ENCODE measurements at places on chromosomes 16 and 17.
A peak's percentile ranks its signal among the peaks of the same experiment; 100 is the strongest.

GRCh38 chr16:83774066-83774465, 33.7 kb upstream of the HSBP1 start:
- DNase-seq, result no peak

GRCh38 chr17:44785921-44786320, 27.1 kb downstream of the ADAM11 start:
- no peak for DNase-seq

DNA sequence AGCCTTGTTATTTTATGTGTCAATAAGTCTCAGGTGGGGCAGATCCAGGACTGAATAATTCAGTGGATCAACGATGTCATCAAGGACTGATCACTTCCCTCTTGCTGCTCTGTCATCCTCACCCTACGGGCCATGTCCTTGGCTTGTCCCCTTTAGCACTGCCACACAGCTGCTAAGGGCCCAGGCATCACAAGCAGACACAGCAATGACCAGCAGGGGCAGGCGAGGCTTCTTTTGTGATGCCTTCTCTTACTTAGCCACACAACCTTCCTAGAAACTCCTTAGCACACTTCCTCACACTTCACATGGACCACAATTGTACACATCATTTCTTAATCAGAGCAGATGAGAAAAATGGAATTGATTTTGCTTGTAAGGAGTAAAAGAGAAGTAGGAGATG, 356.3 kb upstream of the SOX9 start:
- DNase-seq, result peak; percentile 4

- peak; percentile 67 for DNase-seq
These were observed 1.5 kb downstream of the ZFPM1 start for GRCh38 chr16:88454523-88454947.

DNA sequence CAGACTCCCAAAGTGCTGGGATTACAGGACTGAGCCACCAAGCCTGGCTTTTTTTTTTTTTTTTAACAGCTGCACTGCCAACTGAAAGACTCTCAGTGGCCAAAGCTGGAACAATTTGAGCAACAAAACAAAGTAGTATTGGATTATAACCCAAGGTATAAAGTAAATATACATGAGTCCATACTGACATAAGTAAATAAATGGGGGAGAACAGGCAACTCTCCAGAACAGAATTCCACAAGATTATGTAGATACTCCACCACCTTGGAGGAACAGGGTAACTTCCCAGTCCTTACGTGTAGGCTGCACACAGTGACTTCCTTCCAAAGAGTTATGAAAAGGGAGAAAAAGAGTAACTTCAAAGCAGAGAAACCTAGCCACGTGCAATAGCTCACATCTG, 15.7 kb downstream of the CMC2 start:
- no peak for DNase-seq

DNA sequence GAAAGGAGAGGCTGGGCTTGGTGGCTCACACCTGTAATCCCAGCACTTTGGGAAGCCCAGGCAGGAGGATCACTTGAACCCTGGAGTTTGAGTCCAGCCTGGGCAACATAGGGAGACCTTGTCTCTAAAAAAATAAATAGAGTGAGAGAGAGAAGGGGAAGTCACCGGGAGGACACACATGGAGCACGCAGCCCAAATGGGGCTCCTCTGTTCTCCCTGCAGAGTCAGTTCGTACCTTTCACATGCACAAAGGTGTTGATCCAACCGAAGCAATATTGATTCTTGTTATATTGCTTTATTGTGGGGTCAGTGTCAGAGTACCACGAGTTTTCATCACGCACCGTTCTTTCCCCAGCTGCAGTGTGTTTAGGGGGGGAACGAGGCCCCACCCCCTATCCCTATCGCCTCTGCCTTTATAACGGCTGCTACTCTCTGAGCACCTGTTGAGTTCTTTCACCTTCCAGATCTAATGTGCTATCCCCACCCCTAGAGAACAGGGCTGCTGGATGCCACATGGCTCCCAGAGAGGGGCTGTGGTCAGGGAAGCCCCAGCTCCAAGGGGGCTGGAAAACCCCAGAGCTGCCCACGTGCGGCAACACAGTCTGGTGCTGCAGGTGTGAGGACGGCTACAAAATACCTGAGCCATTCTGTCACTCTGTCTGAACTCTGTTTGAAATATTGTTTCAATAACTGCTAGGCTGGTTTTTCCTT, 1.0 kb upstream of the TMEM235 start:
- no peak for DNase-seq

DNA sequence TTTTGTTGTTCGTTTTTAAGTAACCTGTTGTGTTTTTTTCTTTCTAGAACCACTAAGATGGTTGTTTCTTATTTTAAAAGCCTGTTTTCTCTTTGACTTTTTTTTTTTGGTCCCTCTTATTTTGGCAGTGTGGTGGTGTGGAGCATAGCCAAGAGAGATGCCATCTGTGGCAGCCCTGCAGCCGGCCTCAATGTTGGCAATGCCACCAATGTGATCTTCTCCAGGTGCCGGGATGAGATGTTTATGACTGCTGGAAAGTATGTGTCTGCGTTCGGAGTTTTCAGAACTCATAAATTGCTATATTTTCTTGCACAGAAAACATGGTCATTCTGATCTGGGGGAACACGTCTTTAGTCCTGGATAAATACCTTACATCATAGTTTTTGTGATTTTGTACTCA, 17.6 kb downstream of the CFAP52 start:
- DNase-seq, result no peak

DNA sequence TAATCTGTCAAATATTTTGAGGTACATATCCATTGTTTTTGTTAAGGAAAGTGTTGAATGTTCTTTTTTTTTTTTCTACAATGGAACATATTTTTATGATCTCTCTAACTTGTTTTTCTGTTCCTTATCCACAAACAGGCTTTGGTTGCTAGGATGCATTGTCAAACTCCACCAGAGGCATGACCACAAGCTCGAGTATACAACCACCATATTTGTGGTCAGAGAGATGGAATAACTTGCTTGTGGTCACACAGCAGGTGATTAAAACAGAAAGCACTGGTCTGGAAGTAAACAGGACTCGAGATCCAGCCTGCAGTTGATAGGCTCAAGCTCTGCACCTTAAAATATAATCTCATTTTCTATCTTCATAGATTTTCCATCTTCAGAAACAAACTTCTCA, 105.8 kb upstream of the ADAMTS18 start:
- DNase-seq, result no peak

DNA sequence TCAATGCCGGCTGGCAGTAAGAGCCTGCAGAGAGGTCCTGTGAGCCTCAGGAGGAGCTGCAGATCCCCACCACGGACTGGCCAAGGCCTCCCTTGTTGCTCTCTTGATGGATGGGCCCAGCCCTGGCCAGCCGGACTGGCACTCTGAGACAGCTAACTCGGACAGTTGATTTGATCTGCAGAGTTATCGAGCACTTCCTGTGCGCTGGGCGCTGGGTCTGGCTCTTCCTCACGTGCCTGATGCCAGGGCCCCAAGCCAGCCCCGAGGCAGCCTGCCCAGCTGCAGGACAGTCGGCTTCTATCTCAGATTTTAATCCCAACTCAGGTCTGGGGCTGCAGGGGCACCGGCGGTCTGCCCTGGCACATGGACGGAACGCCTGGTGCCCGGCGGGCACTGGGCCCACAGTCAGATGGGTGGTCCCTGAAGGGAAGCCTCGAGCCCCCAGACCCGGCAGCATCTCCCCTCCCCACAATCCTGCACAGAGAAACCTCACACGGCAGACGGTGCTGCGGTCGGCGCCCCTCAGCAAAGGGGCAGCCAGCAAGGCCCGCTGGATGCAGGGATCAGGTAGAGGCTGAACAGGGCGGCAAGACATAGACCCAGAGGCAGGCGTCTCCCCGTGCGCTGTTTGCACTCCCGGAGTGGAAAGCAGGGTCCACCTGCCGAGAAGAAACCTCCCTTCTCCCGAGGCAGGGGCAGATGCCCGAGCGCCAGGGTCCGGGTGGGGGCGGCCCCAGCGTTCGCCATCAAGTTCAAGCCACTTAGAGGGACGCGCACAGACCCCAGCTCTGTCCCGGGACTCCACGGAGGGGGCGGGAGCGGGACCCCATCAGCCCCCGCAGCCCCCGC, 34.0 kb downstream of the TIMM22 start:
- DNase-seq, result no peak

GRCh38 chr16:50303041-50303604, 36.8 kb downstream of the ADCY7 start:
- DNase-seq, result no peak

DNA sequence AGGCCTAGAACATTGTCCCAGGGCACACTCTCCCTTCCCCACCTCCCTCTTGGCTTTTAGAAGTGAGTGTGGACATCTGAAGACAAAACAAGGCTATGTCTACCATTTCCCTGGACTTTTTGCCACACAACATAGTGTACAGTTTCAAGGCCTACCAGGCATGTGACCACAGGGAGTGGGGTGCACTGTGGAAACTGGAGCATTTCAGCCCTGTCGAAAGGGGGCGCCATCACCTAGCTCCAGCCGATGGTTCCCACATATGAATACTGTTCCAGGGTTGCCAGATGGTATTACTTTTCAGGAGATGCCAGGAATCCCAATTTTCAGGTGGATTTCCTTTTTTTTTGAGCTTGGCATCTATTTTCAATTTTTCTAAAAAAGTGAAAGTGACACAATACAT, 140.7 kb downstream of the KATNIP start:
- peak; percentile 75 for DNase-seq

- DNase-seq, result no peak
These were observed 60.1 kb downstream of the CYLD start for GRCh38 chr16:50802000-50802399.

GRCh38 chr17:40531051-40531991, 29.9 kb upstream of the TNS4 start:
- DNase-seq, result no peak

GRCh38 chr17:57106107-57106835, 21.2 kb downstream of the AKAP1 start:
- peak; percentile 53 for DNase-seq

GRCh38 chr17:67479148-67479547, 102.1 kb downstream of the PITPNC1 start:
- DNase-seq, result no peak

DNA sequence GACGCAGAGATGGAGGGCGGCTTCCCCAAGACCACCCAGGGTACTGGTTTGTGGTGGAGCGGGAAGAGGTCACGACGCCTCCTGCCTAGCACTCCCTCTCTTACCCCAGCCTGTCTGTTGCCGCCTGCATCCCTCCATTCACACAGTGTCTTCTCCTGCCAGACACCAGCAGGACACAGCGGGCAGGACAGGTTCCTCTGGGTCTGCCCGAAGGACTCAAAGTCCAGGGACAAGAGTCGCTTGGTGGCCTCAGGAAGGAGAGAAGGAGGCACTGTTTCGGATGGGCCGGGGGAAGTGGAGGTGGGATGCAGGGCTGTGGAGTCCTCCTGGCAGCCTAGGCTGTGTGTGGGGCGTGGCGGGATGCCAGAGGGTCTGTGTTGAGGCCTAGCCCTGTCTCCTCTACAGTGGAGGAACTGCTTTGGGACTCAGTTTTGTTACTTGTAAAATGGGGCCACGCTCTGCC, 19.6 kb upstream of the TNS4 start:
- DNase-seq, result no peak

DNA sequence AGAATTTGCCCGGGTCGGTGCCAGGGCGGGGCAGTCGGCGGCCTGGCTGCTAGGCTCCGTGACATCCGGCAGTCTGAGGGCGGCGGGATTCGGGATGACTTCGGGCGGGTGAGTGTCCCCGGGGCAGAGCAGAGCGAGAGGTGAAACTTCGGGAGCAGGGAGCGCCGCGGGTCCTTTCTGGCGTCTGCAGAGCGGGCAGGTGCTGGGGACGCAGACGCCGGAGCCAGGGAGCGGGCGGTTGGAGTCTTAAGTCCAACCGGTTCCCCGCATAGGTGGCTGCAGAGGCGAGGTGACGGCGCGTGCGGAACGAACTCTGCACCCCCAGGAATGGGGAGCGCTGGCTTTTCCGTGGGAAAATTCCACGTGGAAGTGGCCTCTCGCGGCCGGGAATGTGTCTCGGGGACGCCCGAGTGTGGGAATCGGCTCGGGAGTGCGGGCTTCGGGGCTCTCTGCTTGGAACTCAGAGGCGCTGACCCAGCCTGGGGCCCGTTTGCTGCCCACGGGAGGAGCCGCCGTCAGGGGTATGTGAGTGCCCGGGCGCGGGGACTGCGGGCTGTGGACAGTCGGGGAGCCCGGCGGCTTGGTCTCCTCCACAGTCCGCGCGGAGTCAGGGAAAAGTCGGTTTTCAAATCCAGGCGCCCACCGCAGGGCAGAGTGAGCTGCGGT, at the start of gene B4GALNT2:
Gene B4GALNT2, plus strand, starts transcription at position 71 of the 666 bp plus-strand sequence. Its CDS starts 24 bp downstream, at position 95.
- no peak for DNase-seq

DNA sequence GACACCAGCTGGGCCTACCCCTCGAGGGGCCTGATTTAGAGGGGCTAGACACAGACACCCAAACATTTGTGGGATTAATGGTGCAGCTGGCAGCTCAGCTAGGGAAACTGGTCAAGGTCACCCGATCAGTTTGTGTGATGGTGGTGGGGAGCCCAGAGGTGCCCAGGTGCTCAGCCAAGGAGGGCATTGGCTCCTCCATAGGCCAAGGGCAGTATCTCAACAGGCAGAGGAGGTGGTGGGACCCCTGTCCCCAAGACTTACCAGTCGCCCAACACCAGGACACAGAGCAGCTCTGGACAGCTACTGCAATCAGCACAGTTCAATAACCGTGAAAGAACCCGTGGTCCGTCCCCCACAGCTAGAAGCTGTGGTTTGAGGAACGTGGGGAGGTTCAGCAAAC, 120.9 kb downstream of the C16orf78 start:
- DNase-seq, result no peak

DNA sequence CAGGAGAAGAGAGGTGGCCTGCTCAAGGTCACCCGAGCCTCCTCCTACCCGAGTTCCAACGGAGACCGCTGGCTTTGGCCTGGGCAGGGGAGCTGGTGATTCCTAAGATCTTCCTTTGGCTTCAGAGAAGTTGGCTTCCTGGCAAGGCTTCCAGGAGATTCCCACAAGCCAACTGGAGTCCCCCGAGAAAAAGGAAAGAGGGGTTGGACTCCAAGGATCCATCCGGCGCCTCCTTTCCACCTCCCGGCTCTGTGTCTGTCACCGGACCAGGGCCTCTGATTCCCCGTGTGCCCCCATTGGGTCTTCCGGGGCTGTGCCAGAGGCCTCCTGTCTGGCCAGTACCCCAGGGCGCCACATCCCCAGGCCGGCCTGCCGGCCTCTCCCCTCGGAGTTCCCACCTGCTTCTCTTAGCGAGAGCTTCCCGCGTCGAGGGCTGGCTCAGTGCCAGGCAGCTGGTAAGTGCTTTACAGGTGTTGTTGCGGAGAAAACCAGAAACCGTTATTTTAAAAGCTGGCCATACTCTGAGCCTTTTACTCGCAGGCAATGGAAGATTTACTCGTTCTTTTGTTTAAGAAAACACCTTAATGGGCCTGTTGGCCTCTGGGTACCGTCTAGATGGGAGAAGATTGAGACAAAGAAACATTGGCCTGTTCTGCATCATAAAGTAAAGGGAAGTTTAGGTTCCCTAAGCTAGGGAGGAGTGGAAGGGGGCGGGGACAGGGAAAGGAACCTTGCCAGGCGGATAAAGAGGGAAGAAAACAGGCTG, 258.4 kb upstream of the SDK2 start:
- DNase-seq, result no peak

- DNase-seq, result peak; percentile 60
These were observed 551 bp downstream of the WDR81 start for GRCh38 chr17:1724869-1725641.

DNA sequence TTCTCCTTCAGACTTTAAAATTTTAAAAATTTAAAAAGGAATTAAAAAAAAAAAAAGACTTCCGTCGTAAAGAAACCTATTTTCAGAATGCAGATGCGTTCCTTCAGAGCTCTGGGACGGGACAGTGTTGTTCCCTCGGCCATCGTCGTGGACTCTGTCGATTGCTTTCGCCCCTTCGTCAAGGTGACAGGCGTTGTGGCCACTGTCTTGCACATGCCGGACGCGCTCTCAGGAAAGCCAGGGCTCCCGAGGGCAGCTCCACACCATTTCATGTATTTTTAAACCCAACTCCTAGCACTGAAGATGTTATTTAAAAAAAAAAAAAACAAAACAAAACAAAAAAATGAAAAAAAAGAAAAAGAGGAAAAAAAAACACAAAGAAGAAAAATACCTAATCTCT, 22.3 kb downstream of the TMC6 start:
- no peak for DNase-seq
